ENCODE measurements at places on chromosomes 5 and 9.

DNA sequence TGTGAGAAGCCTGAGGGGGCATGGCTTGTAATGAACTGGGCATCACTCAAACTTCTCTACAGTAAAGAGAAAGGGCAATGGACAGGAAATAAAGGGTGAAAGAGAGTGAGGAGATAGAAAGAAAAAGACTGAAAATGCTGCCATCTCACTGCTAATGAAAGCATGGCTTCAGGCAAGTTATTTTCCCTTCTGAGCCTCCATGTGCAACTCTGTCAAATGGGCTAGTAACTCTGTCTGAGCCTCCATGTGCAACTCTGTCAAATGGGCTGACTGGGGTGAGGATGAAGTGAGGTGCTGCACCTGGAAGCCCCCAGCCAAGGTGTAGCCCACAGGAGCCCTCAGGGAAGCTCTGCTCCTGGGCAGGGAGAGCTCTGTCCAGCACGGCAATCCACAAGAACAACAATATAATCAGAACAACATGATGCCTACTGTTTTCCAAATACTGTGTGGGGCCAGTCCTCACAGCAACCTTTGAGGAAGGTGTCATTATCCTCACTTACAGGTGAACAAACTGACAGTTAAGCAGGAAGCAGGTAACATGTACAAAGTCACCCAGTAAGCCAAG, 73.8 kb upstream of the XPA start:
- no peak for DNase-seq

GRCh38 chr5:110932755-110933488, 138.6 kb upstream of the TSLP start:
- DNase-seq, result no peak

- DNase-seq, result no peak
Measured at GRCh38 chr9:18746631-18747030, 272.7 kb downstream of the ADAMTSL1 start.

DNA sequence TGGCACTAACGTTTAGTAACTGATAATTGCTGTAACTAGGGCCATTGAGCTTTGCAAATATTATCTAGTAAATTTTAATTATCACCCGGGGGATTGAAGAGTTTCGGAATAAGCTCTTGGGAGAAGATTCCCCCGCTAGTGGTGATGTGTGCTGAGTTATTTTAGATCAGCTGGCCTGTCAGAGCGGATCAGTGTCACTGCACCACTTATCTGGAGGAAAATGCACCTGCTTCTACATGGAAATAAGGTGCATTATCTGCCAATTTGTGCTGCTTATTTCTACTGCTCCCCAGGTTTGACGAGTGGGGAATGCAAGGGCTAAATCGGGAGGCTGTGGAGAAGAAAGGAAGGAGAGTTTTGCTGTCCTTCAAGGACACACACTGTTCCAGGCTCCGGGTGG, 518.6 kb downstream of the TLE4 start:
- DNase-seq, result no peak

DNA sequence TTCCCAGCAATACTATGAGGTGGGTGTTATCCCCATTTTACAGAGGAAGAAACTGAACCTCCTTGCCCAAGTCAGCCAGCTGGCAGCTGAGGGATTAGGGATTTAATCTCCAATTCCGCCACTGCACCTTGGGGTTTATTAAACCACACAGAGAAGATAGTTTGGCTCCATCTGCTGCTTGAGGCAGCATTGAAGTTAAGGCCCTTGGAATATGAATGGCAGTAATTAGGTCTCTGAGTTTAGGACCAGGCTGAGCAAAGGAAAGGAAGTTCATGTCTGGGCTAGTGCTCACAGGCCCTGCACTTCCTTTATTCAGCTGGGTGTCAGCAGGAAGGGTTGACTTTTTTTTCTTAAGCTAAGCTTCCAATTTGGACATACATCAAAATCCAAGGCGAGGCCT, 86.9 kb upstream of the GDNF start:
- DNase-seq, result no peak

GRCh38 chr9:100690438-100690837, 112.6 kb downstream of the CAVIN4 start:
- DNase-seq, result no peak

DNA sequence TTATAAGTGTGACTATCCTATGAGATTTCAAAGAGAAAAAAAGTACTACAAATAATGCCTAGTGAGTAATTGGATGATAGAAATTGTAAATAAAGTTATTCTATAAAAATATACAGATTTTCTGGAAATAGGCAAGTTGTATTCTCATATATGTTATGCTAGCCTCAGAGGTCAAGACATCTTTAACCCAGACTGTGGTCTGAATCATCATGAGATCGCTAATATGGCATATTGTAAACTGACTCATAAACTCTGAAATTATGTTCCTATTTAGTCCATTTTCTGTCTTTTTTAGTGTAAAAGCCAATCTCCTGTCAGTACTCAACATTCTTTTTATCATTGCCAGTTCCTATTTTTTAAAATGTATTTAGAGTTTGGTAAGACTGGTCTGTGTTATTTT, 14.2 kb downstream of the LOX start:
- DNase-seq, result no peak

- no peak for DNase-seq
Measured at GRCh38 chr5:6758706-6759105, 45.5 kb downstream of the TENT4A start.

- DNase-seq, result no peak
Measured at GRCh38 chr9:8816361-8816760, 1016.8 kb upstream of the DMAC1 start.

DNA sequence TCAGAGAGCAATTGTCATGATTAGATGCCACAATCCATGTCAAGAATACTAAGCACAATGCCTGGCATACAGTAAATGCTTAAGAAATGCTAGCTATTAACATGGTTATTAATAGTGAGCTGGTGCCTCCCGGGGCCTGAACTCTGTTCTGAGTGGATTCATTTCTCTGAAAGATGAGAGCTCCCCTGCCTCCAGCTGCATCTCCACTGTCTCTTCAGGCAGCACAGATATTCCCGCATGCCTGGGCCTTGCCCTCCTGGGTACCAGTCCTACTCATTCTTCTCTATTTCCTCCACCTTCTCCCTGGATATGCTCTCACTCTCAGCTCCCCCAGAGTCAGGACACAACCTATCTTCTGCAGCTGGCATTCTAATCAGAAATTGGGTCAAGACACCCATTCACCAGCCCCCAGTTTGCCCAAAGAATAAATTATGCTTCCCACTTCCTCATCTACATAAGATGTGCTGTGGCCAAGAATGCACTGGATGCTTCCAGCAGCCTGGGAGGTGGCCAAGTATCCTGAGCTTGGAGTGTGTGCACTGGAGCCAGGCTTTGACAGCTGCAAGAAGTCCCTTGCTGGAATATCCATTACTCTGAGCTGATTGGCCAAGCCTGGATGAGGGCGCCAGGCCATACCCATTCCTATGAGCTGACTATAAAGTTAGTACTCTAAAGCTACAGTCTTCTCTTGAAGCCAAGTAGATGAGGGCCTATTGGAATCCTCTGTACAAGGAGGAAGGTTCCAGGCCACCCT, 669.0 kb downstream of the ACTL7B start:
- DNase-seq, result peak; percentile 56

DNA sequence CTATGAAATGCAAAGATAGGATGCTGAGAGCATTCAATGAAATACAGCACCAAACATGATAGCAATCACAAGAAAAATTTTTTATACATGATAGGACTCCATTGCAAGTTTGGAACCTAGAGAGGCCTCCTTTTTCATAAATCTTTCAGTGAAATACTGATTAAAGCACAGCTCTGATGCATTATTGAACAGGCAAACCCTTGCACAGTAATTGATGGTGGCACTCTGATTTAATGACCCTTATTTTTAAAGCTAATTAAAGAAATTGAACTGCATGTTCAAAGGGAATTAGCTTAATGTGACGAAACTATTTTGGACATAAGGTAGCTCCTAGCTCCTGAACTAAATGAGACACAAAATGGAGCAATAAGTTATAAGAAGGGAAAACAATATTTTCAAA, 44.6 kb downstream of the MPDZ start:
- DNase-seq, result no peak

GRCh38 chr9:15889555-15889954, 336.7 kb downstream of the CCDC171 start:
- peak; percentile 34 for DNase-seq
